Cerebellar nuclear complex (tissue), 1 donor: ENCODE measurements at places on chromosomes 13 and 19.

DNA sequence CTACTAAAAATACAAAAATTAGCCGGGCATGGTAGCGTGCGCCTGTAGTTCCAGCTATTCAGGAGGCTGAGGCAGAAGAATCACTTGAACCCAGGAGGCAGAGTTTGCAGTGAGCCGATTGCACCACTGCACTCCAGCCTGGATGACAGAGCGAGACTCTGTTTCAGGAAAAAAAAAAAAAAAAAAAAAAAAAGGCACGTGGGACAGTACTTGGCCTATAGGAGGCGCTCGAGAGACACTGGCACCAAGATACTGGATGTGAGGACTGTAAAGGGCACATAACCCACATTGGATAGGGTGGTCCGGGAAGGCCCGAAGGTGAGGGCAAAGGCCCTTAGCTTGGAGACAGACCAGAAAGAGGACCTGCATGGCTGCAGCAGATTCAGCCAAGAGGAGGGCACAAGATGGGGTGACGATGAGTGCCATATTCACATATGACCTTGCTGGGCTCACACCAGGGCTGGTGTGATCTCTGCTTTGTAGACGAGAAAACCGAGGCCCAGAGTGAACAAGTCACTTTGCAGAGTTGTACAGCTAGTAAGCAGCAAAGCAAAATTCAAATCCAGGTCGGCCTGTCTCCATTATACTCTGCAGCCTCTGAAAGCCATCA, 89.4 kb downstream of the DPF1 start:
- no peak for DNase-seq

GRCh38 chr13:35908226-35908625, 223.0 kb downstream of the DCLK1 start:
- no peak for DNase-seq

GRCh38 chr19:10431254-10431942, 11.1 kb downstream of the PDE4A start:
- no peak for DNase-seq

GRCh38 chr13:21657538-21657937, 13.3 kb upstream of the FGF9 start:
- DNase-seq, result no peak

GRCh38 chr19:39407410-39407659, 688 bp downstream of the ZFP36 start:
- DNase-seq, result no peak

DNA sequence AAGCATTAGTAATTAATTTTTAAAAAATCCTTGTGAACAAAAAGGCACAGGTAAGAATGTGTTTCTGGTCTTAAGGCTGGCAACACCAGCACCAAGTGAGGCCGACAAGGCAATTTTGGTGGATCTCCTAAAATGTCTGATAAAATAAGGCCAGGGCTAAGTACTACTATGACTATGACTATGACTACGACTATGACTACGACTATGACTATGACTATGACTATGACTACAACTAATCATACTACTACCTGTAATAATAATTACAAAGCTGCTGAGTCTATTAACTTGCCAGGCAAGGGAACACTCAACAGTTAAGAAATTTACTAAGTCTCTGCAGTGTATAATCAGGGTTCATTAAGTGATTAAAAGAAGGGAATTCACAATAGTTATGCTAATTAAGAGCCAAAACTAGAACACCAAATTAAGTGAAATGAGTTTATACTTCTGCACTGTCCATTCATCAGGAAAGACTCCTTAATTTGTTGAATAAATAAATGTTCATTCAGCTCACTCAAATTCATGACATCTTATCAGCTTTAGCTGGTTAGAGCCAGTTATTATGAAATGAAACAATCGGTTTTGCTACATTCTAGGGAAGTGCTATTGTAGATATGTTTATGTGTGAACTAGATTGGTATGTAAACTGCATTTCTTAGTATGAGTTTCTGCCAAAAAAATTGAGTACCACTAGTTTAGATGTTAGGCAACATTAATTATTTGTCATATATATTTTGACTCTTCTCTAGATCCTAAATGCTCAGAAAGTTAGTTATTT, 1626.2 kb upstream of the PCDH20 start:
- DNase-seq, result no peak

DNA sequence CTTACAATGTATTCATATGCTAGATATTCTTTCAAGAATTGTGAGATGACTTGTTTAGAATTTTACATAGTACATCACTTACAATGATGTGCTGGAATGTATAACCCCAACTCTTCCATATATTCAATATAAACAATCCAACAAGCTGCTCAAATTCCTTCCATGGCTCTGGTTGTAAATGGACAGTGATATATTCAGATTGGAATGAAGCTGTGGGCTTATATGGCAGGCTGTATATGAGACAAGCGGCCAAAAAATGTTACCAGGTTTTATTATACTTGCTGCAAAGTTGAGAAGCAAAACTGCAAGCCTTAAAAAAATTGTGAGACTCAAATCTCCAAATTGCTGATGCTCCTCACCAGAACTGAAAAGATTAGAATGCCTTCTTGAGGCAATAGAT, 83.6 kb upstream of the KLF12 start:
- no peak for DNase-seq

GRCh38 chr19:3380829-3381228, 14.4 kb downstream of the NFIC start:
- DNase-seq, result no peak

DNA sequence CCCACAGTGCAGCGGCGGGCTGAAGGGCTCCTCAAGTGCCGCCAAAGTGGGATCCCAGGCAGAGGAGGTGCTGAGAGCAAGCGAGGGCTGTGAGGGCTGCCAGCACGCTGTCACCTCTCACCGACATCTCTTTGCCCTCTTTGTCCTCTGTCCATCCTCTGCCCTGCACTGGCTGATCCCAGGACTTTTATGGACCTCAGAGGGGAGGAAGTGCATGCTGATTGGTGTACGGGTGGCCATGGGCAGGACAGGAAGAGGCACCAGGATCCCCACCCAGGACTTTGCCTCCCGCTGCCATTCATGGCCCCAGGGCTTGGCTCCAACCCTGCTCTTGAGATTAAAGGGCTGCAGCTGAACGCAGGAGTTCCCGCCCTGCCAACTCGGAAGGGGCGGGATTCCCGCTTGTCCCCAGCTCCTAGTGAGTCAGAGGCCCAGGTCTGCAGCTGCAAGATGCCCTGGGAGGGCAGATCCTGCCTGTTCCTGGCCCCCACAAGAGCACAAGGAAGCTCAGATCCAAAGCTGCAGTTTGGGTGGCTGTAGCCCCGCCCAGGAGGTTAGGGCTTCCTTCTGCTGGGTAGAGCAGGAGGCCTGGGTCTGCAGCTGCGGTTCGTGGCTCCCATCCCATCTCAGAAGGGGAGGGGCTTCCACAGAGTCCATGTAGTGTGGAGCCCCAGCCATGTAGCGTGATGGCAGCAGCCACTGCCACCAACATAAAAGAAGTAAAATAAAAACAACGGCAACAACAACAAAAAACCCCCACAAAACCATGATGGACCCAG, 1716.7 kb downstream of the SLITRK1 start:
- DNase-seq, result no peak
